ENCODE measurements at places on chromosomes 5 and 9.

GRCh38 chr9:89536145-89536574, 38.2 kb upstream of the SEMA4D start:
- peak; percentile 80 for DNase-seq

DNA sequence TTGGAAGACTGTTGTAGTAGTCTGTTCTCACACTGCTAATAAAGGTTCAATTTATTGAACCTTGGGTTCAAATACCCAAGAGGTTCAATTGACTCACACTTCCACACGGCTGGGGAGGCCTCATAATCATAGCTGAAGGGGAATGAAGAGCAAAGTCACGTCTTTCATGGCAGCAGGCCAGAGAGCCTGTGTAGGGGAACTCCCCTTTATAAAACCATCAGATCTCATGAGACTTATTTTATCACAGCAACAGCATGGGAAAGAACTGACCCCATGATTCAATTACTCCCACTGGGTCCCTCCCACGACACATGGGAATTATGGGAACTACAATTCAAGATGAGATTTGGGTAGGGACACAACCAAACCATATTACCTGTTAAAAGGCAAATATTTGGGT, 268.2 kb downstream of the TMEM167A start:
- DNase-seq = no peak

DNA sequence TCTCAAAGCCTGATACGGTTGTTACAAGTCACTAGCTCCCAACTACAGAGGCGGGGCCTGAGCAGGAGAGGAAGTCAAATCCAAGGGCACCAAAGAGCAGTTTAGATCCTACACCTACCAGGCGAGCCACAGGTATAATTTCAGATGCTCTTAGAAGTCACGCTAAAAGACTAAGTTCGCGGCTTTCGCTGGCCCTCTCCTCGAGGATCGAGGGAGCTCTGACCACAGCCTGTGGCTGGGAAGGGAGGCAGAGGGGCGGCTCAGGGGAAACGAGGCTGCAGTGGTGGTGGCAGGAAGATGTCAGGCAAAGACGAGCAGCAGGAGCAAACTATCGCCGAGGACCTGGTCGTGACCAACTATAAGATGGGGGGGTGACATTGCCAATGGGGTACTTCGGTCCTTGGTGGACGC, 48.6 kb downstream of the SEMA4D start:
- no peak for DNase-seq

- DNase-seq = no peak
These were observed 148.7 kb downstream of the LURAP1L start for GRCh38 chr9:12923468-12924009.

- DNase-seq = no peak
These were observed 415.7 kb downstream of the RAB3C start for GRCh38 chr5:58998544-58998943.
